ENCODE measurements at places on chromosomes 4 and X. TPM values are rescaled to one million over a fixed set of nuclear protein-coding genes. Genes with fewer than 3 reads are reported as not detected.

CYBB gene
- total RNA-seq = 0.02 TPM

DNA sequence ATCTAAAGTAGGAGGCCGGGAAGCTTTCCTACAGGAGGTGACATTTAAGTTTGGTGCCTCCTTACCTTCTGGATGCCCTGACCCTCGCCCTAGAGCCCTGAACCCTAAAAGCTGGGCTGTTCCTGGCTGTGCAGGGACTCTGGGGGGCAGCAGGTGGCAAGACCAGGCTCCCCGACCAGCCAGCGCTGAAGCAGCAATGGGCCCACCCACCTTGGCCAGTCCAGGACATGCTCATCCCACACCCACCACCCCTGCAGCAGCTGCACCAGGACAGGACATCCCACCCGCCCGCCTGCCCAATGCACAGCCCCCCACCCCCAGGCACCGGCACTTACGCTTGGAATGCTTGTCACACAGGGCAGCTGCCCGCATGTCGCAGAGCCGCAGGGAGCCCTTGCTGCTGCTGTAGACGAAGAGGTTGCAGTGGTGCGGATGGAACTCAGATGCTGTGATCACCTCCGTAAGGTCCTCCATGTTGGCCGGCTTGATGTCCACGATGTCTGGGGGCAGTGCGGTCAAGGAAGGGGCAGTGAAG lies 77.9 kb downstream of the WFS1 start:
- DNase-seq = no peak

DNA sequence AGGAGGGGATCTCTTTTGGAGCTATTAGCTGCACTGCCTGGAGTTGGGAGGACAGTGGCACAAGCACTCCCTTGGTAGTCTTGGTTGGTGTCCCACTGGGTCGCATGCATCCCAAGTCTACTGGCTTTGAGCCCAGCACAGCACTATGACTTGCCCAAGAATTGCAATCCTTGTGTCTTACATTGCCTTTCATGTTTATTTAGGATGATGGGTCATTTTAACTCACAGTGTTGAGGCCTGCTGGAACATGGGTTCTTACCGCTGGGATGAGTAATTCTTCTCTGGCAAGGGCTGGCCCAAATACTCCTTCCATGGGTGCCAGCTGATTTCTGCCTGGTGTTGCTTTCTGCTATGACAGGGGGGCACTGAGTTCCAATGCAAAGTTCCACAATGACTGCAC lies 185.5 kb downstream of the TEX13C start:
- no peak for DNase-seq

DNA sequence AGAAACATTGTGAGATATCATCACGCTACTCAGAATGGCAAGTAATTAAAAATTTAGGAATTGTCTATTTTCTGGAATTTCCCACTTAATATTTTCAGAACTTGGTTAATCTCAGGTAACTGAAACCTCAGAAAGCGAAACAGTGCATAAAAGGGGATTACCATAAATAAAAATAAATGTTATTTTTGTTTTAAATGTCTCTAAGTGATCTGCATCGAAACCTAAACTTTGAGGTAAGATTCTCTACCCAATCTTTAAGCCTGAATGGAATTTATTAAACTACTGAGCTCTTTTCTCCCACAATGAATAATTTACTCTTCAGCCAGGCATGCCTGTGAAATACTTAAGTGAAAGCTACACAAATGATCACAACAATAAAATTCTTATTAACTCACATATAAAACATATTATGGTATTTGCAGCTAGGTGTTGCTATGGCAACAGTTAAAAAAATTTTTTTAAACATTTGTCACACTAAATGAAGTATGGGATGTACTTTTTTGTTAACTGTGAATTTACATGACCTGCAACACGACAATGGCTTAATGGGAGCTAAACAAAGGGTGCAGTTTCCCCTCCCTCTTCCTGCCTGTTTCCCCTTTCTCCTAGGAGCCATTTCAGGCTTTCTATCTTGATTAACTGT lies 220.2 kb upstream of the PRPS2 start:
- no peak for DNase-seq

DNA sequence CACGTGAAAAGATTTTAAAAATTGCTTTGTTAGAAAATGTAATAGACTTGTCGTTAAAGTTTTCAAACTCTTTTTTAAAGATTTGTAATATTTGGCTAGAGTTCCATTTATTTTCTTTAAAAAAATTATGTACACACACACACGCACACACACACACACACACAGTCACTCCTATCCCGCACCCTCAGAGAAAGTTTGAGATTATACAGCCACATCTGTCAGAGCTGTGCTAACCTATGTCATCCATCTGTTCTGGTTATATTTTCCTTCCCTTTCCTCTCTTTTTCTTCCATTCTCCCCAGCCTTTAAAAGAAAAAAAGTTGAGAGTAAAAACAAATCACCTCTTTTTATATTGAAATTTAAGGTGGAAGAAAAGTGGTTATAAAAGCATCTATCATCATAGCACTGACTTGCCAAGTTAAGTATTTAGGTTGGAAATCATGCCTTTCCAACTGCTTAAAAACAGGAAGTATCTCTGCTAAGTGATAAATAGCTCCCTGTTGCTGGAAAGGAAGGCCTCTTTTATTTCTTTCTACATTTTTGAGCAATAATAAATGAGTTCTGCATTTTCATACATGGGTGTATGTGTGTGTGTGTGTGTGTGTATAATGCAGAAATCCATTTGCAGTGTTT lies 163.3 kb upstream of the SPRY1 start:
- no peak for DNase-seq

DNA sequence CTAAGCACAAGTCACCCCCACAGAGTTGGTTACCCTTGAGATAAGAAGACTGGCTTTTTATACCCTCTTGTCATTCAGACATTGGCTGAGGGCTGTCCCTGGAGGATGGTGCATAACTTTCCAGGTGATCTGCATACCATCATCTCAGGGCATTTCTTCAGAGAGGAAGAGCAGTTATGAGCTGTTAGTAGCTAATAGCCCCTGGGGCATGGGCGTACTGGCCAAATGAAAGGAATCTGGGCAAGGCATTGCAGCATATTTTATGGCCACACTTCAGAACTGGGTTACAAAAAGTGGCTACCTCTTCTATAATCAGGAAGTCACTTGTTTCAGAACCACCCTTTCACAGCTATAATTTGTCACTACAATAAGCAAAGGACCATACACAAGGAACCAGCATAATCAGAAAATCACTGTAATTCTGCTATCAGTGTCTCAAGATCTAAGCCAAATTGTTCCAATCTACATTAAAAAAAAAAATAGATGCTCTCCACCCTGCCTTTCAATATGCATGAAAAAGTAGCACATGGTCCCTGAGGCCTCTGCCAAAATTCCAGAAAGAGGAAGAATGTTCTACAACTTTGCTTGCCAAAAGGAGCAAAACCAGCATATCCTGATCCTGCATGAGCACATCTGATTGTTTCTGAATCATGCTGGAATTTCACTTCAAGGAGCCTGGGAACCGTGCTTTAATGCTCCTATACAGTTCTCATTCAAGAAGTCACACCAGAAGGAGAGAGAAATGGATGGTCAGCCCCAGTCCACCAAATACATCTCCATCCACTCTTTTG lies 92.0 kb downstream of the TMEM144 start:
- DNase-seq = no peak

GRCh38 chr4:140331245-140331644 lies 42.2 kb upstream of the SCOC start:
- no peak for DNase-seq

EGF gene
- 10.3 TPM for total RNA-seq

FAM53A gene
- total RNA-seq = 0.46 TPM

GRCh38 chrX:84339507-84340364 lies 151.7 kb upstream of the RPS6KA6 start:
- DNase-seq = peak; percentile 3

PNMA6A gene
- 0.29 TPM for total RNA-seq

DNA sequence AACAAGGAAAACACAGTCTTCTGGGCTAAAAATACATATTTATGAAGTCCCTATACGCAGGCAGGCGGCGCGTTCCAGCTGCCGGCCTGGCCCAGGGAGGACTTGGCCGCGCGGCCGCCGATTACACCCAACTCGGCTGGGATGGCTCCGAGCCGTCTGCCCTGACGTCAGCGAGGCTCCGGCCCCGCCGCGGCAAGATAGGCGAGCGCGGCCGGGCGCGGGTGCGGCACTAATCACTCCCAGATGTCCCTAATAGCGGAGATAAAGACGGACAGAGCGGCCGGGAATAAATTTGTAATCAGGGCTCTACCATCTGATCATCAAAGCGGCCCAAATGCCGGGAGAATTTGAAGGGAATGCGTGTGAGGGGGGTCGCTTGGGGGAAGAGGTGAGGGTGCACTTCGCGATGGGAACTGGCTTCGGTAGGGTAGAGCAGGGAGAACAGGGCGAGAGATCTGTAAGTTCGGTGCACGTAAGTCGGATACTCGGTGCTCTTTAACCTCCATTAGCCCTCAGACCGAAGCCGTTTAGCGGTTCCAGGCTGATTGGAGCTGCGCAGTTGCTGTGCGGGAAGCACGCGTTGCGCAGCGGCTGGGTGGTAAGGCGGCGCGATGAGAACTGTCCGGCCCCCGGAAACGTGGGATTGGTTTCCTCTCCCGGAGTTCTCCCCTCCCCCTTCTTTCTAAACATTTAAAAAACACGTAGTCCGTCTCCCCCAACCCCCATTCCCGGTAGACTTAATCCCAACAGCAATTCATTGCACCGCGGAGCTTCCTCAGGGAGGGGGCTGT lies 7.7 kb downstream of the HAND2 start:
- no peak for DNase-seq

DNA sequence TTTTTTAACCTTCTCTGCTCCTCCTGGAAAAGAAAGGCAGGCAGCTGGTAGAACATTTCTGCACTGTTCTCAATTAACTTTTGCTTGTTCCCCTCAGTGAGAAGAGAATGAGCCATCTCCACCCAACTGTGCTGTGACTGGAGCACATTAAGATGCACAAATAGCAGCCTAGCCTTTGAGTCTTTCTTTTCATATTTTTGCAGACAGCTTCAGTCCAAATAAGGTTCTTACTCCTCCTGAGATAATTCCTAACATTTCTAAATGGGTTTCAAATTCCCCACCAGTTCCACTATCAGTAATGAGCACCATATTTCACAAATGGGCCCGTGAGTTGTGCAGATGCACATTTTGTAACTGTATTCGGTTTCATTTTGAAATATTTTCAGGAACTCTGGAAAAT lies 118.6 kb downstream of the SPCS3 start:
- DNase-seq = no peak

DNA sequence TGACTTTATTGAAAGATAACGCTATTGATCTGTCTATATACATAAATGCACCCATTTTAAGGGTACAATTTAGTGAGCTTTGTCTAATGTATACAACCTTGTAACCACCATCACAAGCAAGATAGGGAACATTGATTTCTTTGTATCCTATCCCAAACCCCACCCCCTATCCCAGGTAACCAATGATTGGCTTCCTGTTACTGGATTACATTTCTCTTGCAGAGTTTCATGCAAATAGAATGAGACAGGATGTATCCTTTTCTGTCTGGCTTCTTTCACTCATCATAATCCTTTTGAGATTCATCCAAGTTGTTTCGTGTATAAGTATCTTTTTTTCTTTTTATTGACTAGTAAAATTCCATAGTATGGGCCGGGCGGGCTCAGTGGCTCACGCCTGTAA lies 1.6 kb upstream of the GRIPAP1 start:
- DNase-seq = no peak

PRKG2 gene
- total RNA-seq = 0.02 TPM

- DNase-seq = no peak
These were observed 4.8 kb downstream of the PROM1 start for GRCh38 chr4:16079046-16079445.

DNA sequence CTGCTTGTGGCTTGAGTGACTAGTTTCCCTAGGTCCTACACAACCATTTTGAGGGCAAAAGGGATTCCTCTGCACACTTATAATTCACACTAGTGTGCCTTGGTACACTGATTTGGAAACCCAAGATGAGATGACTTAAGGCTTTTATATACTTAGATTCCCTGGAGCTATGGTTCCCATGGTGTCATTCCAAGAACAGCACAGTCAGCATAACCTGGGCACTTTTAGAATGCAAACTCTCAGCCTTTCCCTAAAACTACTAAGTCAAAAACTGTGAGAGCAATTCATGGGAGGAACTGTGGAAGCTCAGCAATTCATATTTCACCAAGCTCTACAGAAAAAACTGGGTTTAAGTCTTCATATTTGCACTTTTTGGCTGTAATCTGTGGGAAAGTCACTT lies 38.0 kb upstream of the ZC4H2 start:
- DNase-seq = no peak

GRCh38 chr4:76160355-76160754 lies 12.2 kb upstream of the NUP54 start:
- DNase-seq = no peak

DNA sequence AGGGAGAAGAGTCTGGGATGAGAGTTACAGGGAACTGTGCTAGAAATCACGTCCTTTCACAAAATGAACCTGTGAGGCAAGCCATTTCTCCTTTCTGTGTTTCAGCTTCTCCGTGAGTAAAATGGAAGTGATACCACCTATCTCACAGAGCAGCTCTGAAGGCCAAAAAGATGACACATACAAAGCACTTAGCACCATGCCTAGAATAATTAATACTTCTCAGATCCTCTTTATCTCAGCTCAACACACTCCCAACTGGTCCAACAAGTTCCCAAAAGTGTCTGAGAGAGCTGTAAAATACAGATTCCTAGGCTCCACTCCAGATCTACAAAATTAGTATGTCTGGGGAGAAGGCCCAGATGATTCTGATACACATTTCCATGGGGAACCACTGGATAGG lies 38.3 kb downstream of the LHFPL1 start:
- no peak for DNase-seq
